ENCODE measurements at places on chromosomes 4 and X.

DNA sequence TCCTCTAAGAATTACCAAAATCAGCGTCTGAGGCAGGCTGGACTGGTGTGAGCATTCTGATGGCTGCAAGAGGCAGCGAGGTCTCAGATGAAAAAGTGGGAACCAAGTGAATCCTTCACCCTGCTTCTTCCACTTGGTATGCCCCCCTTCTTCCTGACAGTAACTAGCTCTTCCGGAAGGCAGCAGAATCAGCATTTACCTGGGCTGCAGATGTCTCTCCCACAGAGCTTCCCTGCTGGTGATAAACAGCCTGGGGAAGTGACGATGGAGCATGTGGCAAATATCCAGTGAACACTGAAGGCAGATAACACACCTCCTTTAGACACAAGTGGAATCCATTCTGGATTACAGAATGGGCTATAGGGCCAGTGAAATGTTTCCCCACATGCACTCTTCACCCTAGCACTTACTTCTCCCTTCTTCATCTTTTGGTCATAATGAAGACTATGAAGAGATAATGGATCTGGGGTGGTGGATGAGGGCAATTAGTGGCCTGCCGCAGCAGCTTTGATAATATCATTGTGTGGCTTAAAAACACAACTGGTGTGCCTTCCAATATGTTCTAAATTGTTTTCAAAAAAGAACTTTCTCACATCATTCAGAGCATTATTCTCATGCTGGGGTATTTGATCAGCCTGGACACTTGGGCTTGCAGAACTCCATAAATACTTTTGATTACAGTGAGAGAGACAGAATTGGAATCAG lies 60.8 kb upstream of the TBC1D9 start:
- DNase-seq: no peak

GRCh38 chrX:154731184-154731583 lies 19.7 kb downstream of the GAB3 start:
- no peak for DNase-seq

GRCh38 chr4:7212101-7212674 lies 19.9 kb downstream of the SORCS2 start:
- DNase-seq: no peak

DNA sequence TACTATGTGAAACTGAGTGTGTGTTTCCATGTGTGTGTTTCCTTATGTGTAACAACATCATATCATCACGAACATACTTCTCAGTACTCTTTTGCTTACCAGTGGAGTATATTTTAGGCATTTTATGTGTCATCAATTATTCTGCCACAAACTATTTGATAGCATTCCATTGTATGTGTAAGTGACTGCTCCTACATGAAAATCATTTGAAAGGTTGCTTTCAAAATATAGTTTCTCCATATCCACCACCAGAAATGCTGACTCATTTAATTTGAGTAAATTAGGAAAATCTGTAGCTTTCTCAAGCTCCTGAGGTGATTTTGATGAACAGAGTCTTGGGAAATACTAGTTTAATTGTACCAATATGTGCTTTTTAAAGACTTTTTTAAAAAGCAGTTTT lies 376.2 kb downstream of the PCDH18 start:
- DNase-seq: no peak

- no peak for DNase-seq
Observed at GRCh38 chr4:128451270-128451905, 163.8 kb upstream of the PGRMC2 start.

DNA sequence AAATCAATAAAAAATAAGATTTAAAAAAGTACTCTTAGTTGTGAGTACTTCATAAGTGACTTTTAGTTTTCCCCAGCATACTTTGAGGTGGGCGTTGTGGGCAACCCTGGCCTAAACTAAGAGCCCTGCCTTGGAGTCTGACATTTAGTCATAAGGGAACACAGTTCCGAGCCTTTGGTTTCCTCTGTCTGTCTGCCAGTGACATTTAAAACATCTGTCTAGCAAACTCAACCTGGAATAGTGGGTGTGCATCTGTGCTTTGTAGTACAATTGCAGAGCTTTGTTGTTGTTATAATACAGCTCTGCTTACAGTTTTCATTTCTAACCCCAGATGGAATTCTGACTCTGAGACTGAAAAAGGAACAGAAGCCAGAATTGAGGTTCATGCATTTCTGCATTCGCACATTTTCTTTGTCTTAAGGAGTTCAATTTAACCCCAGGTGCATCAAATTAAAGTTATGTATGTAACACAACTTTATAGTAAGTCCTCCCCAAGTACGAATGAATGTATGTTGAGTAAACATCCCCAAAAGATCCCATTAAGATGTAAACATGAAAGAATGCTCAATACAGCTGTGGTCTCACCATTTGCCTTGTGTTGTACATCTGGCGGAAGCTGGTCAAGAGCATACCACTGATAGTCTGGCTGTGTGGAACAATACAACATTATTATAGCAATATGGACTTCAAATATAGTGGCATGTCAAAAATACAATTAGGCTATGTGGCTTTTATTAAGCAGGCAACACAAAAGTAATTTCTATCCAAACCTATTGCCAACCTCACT lies 25.9 kb downstream of the TNIP3 start:
- peak; percentile 58 for DNase-seq

DNA sequence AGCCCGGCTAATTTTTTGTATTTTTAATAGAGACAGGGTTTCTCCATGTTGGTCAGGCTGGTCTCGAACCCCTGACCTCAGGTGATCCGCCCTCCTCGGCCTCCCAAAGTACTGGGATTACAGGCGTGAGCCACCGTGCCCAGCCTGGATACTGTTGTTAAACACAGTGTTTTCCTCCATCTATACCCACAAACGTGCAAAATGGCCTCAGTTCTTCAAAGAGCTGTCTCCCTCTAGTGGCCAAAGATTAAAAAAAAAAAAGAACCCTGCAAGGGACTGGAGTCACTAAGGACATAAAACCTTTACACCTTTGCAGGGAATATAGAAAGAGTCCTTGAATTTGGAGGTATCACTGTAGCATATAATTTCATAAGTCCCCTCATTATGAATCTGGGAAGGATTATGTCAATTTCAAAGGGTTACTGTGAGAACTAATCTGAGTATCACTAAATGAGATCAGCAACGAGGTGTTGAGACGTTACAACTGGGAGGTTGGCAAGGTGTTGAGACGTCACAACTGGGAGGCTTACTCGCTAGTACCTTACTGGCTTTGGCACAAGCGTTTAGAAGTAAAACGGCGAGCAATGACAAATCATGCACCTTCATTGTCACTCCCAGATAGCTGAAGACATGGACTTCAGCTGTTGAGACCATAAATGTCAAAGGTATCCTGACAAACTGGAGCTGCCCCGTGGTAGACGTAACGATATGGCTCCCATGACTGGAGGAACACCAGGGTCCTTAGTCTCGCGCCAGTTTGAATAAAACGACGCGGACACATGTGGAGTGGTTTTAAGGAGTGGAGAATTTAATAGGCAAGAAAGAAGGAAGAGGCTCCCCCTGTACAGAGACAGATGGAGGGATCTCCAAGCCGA lies 33.4 kb upstream of the ENPP6 start:
- DNase-seq: no peak

GRCh38 chrX:31199840-31200114 lies 127.9 kb upstream of the FTHL17 start:
- no peak for DNase-seq

DNA sequence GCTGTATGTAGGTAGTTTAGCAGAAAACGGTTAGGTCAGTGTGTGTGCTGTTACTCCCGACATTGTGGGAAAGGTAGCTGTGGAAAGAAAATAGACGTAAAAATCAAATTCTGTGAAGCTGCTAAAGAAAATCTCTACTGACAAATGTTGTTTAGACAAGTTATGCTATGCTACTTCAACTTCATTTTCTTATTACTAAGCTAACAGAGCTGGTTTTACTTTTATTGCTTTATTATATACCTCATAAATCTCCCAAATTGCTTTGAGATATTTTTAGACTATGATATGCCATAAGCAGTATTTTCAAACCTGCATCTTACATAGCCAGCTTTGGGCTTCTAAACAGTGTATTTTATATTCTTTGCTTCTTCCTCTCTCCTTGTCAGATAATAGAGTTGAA lies 108.2 kb upstream of the PACRGL start:
- no peak for DNase-seq

Data from stimulated activated CD8-positive, alpha-beta memory T cell treated with anti-CD3 and anti-CD28 coated beads, Interleukin-4, amount 100 ng/mL, for 48 hours (primary cell).